ENCODE measurements at places on chromosomes 5 and 9.

DNA sequence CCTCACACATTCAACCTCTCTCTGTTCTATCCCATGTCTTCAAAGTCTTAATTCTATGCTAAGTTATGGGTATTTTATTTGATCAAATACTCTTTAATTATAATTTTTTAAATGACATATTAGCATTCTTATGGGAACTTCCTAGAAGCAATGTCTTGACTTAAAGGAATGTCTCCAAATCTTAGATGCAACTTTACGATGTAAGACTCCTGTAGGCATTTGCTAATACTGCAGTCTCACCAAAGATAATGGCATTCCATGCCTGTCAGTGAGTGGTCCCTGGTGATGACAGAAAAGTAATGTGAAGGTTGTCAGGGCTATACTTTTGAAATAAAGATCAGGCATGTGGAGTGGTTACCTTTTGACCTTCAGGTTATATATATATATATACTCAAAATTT lies 1654.2 kb upstream of the WWC1 start:
- no peak for DNase-seq

DNA sequence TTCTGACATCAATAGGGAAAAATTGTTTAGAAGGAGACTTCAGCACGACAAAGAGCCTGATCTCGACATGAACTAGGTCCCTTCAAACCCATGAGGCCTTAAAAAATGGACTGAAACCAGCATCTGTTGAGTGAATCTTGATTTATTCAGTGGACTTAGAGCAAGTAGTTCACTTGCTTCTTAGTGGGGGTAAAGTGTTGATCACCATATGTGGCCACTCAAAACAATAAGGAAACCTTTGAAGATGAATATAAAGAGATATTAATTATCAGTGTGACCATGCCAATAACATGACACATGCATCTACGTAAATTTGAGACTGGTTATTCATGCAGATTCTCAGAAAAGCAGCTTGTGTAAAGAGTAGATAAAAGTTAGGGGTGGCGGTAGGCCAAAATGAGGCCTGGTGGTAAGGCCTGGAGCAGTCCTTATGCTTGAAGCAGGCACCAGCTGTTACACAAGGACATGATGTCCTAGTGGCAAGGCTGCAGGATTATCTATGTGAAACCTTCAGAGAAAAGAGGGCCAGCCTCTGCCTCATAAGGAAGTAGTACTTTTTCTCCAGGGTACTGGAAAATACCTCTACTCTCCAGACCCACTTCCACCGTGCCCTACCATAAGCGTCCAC lies 61.3 kb downstream of the S1PR3 start:
- no peak for DNase-seq

DNA sequence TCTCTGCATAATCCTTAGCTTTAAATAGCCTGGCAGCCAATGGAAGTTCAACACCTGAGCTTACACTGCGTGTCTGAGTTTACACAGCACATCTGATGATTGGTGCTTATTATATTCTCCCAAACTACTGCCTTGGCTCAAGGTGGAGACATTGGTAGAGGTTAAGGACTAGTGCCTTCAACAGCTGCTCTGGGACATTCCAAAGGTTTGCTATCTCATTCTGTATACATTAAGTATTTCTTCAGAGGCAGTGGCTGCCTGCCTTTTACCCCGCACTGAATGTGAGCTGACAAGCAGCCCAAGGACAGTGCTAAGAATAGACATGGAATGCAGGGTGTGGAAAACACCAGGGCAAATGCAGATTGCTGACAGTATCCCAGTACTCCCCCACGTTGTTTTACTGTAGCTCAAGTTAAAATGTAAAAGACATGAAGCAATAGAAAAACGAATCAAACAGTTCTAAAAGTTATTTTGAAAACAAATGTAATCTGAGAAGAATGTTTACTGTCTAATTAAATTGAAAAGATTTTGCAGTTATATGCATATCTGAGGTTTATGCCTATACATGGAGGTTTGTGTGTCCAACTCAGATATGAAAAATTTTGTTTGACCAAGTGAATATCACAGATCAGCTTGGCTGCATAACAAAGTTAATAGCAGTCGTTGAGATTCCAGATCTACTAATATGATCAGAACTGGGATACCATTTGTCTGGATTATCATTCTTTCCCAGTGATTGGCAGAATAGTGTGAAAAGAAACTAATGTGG lies 1.8 kb downstream of the HSPB3 start:
- DNase-seq = no peak

DNA sequence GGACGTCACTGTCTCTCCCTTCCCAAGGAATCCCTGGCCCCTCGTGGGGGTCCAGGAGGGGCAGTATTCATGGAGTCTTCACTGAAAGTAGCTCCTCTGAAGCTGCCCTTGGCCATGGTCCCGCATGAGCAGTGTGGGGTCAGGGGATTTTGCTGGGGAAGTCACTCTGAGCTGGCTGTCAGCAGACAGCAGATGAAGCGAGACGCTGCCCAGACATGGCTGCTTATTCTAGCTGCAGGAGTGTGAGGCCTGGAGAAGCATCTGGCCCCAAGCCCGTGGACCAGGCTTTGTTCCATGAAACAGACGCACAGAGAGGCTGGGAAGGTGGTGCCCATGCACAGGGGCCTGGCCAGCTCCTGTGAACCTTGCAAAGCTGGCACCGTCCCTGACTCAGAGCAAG lies 21.5 kb upstream of the ASS1 start:
- DNase-seq = no peak

GRCh38 chr9:129353697-129354336 lies 175.8 kb upstream of the IER5L start:
- DNase-seq = no peak

- no peak for DNase-seq
Observed at GRCh38 chr5:148290271-148291195, 21.7 kb upstream of the SPINK7 start.

- DNase-seq = no peak
Observed at GRCh38 chr5:66713998-66714397, 117.8 kb downstream of the MAST4 start.

- no peak for DNase-seq
Observed at GRCh38 chr5:119288379-119289033, 67.3 kb upstream of the TNFAIP8 start.

- no peak for DNase-seq
Observed at GRCh38 chr5:141692919-141693725, 11.1 kb upstream of the ARAP3 start.

DNA sequence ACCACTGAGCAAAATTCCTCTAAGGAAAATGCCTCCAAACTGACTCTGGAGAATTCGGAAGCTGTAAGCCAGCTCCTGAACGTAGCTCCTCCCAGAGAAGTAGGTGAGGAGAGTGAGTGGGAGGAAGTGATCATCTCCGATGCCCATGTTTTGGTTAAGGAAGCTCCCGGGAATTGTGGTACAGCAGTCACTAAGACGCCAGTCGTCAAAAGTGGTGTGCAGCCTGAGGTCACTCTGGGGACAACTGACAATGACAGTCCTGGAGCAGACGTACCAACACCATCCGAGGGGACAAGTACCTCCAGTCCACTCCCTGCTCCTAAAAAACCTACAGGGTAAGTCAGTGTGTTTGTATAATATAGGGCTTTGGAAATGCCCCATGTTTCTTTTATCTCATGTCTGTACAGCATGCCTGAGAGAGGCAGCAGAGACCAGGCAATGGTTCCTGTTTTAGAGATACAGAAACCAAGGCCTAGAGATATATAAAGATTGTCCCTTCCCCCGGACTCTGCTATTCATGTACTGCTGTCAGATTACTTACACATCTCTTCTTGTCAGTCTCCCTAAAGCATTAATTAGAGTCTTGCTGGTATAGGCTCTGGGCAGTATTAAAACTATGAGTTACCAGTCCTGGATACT lies 23.9 kb downstream of the HMGXB3 start:
- no peak for DNase-seq

DNA sequence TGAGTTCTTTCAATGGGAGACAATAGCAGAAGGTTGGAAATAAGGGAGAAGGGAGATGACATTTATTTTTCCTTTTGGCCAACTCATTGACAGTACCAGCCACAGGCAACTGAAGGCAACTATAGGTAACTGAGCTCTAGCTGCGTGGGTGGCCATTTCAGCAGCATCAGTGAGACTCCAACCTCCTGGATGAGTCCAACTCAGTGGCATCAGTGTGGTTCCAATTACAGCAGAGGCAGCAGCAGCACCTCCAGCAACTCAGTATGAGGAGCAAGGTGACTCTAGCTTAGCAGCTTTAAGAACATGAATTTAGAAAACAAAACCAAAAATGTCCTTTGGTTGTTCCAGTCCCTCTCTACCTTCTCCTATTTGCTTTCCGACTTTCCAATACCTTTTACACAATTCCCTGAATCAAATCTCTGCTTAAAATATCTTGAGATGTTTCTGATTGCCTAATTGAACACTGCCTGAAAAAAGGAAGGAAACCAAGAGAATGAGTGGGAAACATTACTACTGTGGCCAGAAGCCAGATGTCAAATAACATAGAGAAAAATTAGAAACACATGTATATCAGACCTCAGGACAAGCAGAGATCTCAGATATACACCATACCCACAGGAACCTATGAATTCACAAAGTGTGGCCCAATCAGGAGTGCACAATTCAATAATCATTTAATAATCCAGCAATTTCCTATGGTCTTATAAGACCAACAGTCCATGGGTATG lies 166.5 kb upstream of the RORB start:
- no peak for DNase-seq

GRCh38 chr9:69218166-69218565 lies 44.1 kb downstream of the TJP2 start:
- DNase-seq = no peak

GRCh38 chr5:107301999-107302398 lies 368.7 kb downstream of the EFNA5 start:
- no peak for DNase-seq

DNA sequence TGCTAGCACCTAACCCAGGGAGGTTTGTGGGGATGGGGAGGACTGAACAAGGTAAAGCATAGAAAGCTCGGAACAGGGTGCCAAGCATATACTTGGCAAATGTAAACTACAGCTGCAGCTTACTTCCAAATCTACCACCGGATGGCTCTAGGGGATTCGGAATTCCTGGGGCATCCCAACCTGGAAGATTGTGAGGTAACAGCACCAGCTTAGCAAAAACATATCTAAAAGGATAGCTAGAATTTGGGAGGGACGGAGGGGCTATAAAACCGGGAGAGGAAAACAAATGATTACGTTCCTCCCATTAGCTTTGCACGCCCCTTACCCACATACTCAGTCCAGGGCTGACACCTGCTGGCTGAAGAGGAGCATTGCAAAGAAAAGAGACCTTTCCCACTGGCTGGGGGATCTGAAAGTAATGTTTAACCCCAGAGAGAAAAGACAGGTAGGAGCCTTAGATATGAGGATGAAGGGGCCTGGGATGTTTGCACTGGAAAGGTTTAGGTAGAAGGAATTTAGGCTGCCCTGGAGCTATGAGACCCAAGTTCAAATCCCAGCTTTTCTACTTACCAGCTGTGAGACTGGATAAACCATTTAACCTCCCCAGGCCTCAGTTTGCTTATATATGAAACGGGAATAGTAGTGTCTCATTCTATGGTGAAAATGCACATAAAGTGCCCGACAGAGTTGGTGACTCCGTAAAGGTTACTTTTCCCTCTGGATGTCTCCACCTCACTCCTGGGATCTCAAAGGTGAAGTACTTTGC lies 73.6 kb downstream of the FAM114A2 start:
- DNase-seq = peak; percentile 48

- no peak for DNase-seq
Observed at GRCh38 chr5:142242272-142242671, 82.5 kb downstream of the SPRY4 start.

DNA sequence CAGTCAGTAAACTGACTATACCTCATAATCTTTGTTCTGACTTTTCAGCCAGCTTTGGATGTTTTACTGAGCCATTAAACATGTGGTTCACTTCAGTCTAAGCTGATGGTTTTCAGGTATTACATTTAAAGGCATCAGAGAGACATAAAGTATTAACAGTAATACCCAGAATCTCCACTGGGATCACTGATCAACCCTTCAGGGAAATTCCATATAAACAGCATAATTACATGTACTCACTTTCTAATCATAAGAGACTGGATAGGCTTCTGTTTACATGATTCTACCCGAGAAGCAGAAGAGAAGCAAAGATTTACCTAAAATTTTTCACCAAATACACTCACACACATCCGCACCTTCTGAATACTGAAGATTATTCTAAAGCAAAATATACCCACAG lies 186.7 kb upstream of the FREM1 start:
- no peak for DNase-seq

DNA sequence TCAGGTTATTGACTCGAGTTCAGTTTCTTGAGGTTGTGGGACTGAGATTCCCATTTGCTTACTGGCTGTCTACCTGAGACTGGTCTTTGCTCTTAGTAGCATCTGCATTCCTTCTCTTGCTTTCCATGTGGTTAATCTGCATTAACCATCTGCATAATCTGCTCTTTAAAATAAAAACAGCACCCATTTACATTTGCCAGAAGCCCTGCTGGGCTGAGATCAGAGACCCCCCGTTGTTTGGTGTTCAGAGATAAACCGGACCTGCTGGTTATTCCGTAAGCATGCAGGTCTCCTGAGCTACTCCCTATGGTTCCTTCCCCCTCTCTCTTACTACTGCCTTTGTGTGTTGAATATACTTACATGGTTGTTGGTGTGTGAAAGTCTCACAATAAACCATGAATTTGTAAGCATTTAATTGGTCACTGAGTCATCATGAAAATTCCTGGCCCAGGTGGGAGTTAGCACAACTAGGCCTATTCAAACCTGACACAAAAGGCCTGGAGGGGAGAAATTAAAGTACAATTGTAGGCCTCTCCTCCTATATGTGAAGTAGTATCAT lies 396.7 kb downstream of the MRPS30 start:
- DNase-seq = no peak

DNA sequence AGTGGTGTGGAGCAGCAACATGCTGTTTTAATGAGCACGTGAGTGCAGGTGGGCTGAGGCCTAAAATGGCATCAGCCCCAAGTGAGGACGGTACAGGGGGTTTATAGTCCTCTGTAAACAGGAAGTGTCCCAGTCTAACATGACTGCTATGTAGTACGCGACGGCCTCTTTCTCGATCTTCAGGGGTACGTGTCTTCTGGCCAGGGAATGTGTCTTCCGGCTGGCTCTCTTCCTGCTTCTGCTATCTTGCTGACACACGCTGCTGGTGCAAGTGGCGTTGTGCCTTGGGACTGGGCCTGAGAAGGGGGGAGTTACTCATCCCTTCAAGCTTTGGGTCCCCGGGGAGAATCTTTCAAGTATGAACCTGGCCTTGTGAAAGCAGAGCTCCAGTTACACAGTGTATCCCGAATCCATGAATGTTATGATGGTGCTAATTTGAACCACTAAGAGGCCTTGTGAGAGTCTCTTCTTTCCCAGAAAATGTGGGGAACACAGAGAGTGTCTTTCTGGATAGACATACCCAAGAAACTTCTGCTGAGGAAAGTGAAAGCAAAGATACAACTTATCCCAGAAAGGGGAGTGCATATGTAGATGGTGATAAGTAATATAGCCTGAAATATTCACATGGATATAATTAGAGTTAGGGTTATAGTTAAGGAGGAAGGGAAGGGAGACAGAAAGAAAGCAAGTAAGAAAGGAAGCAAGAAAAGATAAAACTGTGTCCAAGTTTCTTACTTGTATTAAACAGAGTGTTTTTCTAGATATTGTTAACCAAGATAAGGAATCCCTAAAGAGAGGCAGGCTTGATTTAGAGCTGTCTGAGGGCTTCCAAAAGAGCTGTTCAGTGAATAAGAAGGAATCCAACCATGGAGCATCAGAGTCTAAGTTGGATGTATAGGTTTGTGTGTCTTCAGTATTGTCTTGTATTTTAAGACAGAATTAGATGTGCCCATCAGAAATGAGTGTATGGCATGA lies 35.5 kb upstream of the ANXA2R start:
- no peak for DNase-seq

GRCh38 chr9:116671605-116672004 lies 15.5 kb upstream of the TRIM32 start:
- DNase-seq = no peak

- peak; percentile 62 for DNase-seq
Observed at GRCh38 chr9:33867747-33868439, 50.9 kb downstream of the UBE2R2 start.

Measured in HFF-Myc (cell line).